T-cell (primary cell): ENCODE measurements at places on chromosomes 6 and 20. TPM values are rescaled to one million over a fixed set of nuclear protein-coding genes. Genes with fewer than 3 reads are reported as not detected.

- DNase-seq = no peak
Measured at GRCh38 chr6:33926451-33926850, 122.6 kb upstream of the MLN start.

DNA sequence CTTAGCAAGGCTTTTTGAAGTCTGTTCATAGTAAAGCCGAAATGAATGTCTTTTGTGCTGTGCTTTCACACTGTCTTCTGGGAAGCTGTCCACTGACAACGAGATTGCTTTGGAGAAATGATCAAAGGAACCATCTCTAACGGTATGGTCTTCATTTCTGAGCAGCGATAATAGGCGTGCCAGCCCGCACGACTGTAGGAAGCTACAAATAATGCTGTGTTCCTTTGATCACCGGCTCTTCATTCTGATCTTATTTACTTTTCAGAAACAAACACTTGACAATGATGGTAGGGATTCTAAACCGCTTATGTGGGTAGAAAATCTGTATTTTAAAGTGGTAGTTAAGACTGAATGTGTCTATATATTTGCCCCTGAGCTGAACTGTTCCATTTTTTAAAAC, 306.6 kb upstream of the EXOC2 start:
- DNase-seq = no peak

GRCh38 chr20:25256226-25256859, 8.5 kb downstream of the PYGB start:
- DNase-seq = no peak

Gene LAMA2
- 0.32 TPM for total RNA-seq

GRCh38 chr6:138543657-138544056, 44.4 kb upstream of the NHSL1 start:
- DNase-seq = no peak

GRCh38 chr20:23231561-23232218, 118.9 kb upstream of the NXT1 start:
- DNase-seq = no peak

GRCh38 chr20:25579081-25579770, 6.1 kb downstream of the NINL start:
- DNase-seq = no peak

DNA sequence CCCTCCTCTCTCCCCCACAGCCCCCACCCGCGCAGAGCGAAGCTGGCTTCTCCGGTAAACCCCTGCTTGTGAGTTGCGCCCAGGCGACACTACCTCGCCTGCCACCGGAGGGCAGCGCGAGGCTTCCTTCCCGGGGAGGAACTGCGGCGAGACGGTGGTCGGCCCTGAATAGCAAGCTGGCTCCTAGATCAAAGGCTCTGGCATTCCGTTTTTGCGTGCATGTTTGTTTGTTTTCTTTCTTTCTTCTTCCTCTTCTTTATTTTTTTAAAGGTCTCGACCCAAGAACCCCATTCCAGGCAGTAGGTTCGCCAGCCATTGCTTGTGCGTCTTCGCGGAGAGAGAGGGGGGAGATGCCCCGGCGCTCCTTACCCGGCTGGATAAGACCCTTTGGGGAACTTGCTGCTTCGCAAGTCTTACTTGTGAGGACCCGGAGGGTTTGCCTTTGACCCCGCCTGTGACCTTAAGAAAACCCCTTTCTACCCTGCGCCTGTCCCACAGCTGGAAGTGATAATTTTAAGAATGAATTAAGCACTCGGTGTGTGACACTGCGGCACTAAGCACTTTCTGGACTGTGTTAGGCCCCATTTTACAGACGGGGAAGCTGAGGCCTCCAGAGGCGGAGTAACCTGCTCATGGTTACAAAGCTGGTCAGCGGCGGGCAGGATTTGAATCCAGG, 92.7 kb upstream of the SIRPA start:
- DNase-seq = peak; percentile 16

Gene ZMYND8
- 41.7 TPM for total RNA-seq

Gene CST7
- total RNA-seq = 22.8 TPM

DNA sequence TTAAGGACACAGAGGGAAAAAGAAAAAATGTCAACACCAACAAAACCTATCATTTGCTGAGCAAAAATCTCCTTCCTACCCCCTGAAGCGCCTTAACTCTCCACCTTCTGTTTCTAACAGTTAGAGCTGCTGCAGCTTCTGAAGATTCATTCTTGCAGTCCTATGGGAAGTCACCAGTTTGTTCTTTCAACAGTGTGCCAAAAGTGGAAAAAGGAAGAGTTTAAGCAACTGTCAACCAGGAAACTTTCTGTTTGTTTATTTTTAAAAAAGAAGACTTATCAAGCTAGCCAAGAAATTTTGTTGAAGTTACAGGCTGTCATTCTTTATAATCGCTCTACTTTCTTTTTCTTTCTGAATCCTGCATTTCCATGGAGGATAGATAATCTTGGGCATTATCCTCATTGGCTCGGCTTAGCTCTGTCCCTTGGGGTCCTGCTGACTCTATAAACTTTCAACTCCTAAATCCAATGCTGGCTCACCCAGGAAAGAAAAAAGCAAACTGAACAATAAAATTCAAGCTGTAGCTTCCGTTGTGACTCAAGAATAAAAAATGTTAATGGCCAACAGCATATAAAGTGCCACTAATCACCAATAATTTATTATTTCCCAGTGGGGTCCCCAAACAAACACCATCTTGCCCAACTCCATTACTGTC, 172.8 kb upstream of the CITED2 start:
- no peak for DNase-seq

DNA sequence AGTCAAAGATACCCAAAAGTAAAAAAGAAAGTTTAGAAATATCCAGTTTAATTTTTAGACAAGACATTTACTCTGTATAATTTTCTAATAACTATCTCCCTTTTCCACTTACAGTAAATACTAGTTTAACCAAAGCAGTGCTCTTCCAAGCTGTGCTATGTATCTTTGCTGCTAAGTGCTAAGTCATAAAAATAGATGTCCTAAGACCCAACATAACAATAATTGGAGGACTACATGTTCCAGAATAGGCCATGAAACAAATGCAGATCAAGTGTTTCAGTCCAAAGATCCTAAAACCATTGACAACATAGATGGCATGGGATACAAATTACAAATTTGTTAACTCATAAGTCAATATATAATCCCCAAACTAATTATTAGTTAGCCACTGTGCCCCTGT, 111.1 kb downstream of the FAM83B start:
- no peak for DNase-seq

GRCh38 chr6:163585932-163586437, 171.5 kb downstream of the QKI start:
- DNase-seq = no peak

Gene SLC17A9
- 8.8 TPM for total RNA-seq

GRCh38 chr6:108719477-108719876, 128.7 kb upstream of the ARMC2 start:
- no peak for DNase-seq

Gene OOEP
- total RNA-seq = 0.63 TPM

Gene RAET1L
- not detected for total RNA-seq

DNA sequence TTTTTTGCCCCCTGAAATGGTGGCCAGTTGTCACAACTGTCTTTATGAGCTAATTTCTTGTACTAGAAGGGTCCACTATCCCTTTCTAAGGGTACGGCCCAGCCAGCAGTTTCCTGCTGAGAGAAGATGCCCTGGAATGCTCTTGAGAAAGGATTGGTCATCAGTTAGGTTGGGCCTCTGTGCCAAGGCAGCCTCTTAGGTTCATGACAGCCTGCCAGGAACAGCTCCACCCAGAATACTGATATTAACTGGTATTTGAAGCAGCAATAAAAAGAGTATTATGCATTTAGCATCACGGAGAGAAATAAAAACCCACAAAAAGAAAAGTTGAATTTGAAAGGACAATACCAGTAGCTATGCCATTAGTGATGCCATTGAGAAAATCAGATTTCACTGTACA, 9.0 kb upstream of the HINT3 start:
- DNase-seq = no peak

GRCh38 chr6:63295553-63296194, 24.1 kb downstream of the LGSN start:
- no peak for DNase-seq

Gene MDFI
- not detected for total RNA-seq
